ENCODE measurements at places on chromosomes 12 and 14. TPM values are rescaled to one million over a fixed set of nuclear protein-coding genes. Genes with fewer than 3 reads are reported as not detected.
A peak's percentile ranks its signal among the peaks of the same experiment; 100 is the strongest.

Gene YLPM1
- 11.1 TPM for total RNA-seq

Gene CCDC184
- total RNA-seq: 0.29 TPM

Gene YEATS4
- 46.1 TPM for total RNA-seq

Gene FITM1
- not detected for total RNA-seq

Gene FGF6
- total RNA-seq: not detected

Gene COX8C
- total RNA-seq: not detected

Gene KTN1
- total RNA-seq: 64.4 TPM

- DNase-seq: peak; percentile 30
Observed at GRCh38 chr14:64800000-64800399, 79.7 kb downstream of the SPTB start.

DNA sequence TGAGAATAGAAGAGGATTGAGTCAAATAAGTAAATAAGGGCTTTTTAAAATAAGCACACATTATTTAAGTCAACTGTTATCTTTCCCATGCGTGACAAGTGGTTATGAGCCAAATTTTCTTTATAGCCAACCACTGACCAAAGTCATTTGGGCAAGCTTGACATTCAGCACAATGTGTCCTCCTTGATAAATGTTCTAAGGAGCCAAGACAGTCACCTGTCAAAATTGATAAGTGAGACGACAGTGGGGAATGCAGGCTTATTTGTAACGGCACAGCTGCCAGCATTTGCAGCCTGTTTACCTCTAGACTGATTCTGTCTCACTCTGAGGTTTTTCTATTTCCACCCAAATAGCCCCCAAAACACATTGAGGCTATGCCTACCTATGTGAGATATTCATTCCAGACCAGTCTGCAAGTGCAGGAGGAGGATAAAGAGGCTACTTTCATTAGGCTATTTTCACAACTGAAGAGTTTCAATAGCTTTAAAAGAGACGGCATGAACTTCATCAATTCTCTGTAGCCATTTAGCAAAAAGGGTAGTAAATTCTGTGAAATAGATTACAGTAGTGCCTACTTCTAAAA, 339.5 kb downstream of the PDZRN4 start:
- DNase-seq: no peak

DNA sequence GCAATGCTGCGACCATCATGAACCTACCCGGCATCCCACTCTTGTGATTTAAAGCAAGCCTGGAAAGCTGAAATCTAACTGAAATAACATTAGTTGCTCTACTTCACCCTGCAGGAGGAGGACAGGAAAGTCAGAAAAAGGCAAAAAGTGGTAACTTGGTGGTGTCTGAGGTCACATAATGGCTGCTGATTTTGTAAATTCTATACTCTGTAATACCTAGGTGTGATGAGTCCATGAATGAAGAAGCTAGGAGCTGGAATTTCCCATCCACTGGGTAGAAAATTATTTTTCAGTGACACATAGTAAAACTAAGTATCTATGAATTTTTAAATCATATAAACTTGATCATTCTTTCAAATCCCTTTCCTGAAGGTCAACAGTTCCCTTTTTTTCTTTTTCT, 183.8 kb downstream of the FOXN3 start:
- no peak for DNase-seq

DNA sequence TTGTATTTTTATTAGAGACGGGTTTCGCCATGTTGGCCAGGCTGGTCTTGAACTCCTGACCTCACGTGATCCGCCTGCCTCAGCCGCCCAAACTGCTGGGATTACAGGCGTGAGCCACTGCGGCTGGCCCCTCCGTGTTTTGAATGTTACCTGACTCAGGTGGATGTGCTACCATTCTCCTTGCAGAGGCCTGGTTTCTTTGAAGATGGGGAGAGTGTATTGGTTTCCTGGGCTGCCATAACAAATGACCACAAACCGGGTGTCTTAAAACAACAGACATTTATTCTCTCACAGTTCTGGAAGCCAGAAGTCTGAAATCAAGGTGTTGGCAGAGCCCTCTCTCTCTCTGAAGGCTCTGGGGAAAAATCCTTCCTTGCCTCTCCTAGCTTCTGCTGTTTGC, 98.0 kb downstream of the IRF2BPL start:
- DNase-seq: no peak

DNA sequence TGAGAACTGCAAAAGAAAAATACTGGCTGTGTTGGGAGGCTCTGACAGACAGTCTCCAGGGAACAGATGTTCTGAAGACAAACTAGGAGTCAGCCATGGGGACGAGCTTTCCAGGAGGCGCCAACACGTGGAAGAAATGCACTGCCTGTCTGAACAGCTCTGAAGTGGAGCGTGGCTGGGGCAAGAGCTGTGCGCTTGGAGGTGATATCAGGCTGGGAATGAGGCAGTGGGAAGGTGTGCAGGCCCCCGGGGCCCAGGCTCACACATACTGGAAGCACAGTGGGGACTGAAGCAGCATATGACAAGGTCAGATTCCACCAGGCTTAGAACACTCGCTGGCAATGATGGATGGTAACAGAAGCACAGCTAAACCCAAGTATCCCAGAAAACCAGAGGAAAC, 17.5 kb downstream of the APPL2 start:
- DNase-seq: no peak

DNA sequence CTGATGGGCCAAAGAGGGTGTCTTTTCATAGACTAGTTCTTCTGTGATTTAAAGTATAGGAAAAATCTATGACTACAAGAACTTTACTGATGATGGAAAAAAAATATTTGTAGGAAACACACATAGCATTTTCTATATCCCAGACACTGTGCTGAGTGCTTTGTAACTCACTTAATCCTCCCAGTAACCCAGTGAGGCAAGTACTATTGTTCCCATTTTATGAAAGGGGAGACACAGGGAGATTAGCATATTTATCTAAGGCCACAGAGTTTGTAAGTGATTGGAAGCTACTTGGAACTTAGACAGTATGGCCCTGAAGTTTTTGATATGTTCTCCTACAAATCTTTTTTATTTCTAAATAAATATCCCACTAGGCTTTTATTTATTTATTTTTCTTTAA, 19.9 kb downstream of the PRPF39 start:
- no peak for DNase-seq

GRCh38 chr12:805022-805632, 52.7 kb downstream of the WNK1 start:
- DNase-seq: no peak

GRCh38 chr12:87760943-87761342, 268.3 kb downstream of the C12orf50 start:
- no peak for DNase-seq

DNA sequence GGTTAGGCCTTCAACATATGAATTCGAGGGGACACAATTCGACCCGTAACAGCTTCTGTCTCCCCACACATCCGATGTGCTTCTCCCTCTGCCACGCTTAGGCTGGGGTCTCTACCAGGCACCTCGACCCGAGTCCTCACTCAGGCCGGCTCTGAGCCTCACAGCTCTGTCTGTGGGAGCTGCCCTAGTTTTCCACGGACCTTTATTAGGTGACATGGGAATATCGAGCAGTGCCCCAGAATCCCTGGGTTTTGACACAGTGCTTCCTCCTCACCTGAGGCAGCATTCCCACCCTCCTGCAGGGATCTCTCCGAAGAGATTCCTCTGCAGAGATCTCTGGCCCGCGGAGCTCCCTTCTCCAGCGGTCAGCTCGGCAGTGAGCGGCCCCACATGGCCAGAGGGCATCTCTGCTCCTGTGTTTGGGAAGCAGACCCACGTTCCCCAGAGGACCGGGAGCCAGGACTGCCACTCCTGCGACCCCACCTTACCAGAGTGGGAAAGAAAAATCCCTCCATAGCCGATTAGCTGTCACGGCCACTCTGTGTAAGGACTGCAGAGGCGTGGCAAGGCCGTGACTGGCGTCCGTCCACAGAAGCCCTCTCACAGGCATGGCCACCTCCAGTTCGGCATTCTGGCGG, 21.2 kb downstream of the ZBTB42 start:
- no peak for DNase-seq

GRCh38 chr12:34597548-34598351, 575.5 kb downstream of the ALG10 start:
- DNase-seq: no peak

DNA sequence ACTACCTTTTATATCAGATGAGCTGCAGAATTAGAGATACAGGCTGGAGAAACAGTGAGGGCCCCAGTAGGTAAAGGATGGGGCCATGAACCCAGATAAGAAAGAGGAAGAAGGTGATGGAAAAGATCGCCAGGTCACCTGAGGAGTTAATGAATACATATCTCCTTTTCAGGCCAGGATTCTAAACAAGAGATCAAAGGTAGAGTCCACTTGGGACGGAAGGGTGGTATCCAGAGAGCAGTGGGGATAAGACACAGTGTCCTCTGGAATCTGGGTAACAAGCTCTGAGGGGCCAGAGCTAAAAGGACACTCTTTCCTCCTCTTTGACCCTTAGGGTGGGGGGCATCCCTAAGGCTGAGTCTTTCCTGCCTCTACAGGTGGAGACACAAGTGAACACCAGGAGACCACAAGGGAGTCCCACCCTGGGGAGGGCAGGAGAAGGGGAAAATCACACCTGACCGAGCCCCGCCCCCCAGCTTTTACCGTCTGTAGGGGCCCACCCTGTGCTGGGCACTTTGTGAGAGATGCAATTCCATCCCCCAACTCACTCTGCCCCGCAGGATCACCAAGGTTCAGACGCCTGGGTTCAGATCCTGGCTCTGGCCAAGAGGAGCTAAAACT, 27.3 kb downstream of the SERPINA1 start:
- DNase-seq: no peak

DNA sequence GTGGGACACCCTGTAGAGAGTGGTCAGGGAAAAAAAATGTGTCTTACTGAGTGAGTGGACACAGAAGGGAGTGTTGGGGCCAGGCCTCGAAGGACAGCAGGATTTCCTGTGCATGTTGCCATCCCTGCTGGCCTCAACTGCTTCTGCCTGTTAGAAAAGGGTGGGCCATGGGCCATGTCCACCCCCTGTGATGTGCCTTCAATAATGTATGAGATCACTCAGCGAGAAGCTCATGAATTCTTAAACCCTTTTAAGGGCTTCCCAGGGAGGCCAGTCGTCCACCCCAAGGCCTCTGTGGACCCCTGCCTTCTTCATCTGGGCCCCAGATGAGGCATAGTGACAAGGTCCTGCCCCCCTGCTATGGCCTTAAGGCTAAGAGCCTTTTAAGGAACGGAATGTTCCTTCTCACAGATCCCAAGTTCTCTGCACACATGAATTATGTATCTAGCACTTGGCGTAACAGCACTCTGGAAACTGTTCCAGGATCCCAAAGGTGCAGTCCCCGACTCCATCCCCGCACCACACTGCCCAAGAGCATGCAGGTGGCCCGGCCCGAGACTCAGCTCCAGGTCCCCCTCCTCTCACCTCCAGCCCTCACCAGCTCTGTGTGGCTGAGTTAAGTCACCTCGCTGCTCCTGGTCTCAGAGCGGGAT, 8.9 kb upstream of the C14orf132 start:
- no peak for DNase-seq

DNA sequence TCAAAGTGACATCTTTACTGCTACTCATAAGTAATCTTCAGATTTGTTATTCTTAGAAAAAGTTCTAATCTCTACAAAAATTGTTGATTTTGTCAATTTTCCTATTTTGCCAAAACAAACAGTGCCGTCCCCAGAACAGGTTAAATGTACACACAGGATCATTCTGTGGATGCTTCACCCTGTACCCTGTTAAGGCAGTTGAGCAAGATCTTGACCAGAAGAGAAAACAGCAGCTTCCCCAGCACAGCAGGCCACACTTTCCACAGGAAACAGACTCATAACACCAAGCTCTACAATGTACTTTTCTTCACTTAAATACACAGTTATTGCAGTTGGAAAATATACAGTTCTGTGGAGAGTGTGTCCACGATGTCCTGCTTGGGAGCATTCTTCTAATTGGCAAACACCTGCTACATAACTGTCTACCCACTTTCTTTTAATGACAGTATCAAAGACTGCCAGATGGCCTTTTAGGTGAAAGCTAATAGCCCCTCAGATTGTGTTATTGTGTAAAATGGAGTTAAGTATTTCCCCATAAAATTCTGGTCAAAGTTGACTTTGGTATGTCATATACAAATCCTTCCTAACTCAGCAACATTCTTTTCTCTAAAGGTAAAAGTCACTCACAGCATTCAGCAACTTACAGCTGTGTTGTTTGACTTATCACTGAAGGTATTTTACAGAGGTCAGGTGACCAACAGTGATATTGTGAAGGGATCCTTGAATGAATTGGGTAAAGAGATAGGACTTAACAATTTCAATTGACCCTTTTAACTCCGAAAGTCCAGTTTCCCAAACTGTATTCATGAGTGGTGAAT, 77.0 kb downstream of the SEC23A start:
- no peak for DNase-seq

DNA sequence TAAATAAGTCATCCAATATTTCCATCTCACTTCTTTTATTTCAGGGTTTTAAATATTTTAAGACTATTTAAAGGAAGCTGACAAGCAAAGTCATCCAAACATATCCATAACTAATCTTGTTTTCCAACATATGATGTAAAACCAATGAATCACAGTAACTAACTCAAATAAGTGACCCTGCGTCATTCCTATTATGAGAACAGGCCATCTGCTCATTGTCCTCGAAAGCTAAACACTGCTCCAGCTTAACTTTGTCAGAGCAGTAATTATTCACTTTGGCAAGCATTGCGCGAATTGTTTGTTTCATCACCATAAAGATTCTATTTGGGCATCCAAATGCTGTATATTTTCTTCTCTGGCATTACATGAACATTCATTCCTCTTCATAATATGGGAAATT, 99.1 kb downstream of the CAPZA3 start:
- DNase-seq: peak; percentile 6

DNA sequence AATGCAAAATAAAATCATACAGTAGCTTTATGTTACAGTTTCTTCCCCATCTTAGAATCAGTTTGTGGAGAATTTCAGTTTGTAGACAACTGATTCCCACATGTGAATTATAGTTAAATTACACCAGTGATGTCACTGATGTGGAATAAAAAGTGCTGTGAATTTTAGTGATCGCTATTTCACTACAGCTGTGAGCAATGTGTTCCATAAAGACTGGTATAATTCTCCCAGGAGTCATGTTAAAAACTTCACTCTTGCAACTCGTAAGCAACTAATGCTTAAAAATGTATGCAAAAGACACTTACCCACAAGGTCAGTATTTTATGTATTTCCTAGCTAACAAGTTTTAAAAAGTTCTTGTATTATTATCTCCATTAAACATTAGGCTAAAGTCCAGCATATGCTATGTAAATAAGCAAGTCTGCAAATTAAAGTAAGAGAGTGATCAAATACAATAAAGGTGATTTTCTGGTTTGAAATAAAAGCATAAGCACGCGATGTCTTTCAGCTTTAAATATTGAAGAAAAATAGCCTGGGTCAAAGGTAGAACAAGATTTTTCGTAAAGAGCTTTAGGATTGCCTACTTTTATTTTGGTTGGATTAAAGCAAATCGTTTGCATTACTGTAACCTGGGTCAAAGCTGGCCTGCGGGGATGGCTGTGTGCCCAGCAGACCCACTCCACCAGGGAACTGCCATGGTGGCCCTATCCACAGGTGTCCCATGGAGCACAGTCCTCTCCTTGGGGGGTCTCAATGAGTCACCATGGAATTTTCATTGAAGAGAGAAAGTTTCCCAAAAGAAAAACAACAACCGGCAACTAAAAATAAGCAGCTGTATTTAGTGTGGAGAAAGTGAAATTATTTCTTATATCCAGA, 12.7 kb upstream of the LRIG3 start:
- DNase-seq: no peak

- no peak for DNase-seq
Observed at GRCh38 chr12:19419086-19419485, 20.2 kb upstream of the AEBP2 start.

- DNase-seq: no peak
Observed at GRCh38 chr12:85644508-85644907, 191.7 kb downstream of the RASSF9 start.

- DNase-seq: no peak
Observed at GRCh38 chr12:111359231-111359913, 9.5 kb downstream of the PHETA1 start.
